Activated naive CD4-positive, alpha-beta T cell treated with anti-CD3 and anti-CD28 coated beads, Interleukin-2, amount 50 U/mL, for 16 hours (primary cell): ENCODE measurements at places on chromosomes 7 and 10.

DNA sequence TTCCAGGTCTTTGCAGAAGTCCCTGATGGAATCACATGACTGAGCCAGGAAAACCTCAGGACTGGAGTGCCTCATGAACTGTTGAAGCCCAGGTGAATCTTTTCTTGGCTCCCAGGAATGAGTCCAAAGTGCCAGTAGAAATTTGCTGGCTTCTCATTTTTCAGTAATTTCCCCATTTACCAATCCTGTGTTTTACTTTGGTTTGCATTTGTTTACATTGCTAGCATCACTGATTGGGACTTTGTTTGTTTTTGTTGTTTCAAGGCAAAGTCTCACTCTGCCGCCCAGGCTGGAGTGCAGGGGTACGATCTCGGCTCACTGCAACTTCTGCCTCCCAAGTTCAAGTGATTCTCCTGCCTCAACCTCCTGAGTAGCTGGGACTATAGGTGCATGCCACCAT is 1.6 kb upstream of the ZNF12 start:
- DNase-seq = no peak

- no peak for DNase-seq
Measured at GRCh38 chr10:123165445-123166072, 11.4 kb downstream of the BUB3 start.

- DNase-seq = no peak
Measured at GRCh38 chr10:48456808-48457761, 147.8 kb downstream of the ARHGAP22 start.

DNA sequence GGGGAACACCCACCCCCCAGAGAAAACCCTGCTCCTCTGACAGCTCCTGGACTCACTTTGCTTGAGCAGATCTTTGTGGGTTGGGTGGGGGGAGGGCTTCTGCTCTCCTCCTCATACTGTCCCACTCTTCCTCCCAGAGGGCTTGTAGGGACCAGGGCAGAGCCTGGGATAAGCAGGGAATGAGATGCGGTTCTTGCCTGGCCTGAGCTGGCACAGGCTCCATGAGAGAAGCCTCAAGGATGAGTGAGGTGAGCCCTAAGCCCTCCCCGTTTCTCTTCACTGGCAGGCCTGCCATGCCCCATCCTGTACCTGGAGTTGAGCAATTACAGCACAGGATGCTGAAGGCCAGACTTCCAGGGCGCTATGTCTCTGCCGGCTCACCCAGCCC is 134.7 kb downstream of the ADAM12 start:
- no peak for DNase-seq

DNA sequence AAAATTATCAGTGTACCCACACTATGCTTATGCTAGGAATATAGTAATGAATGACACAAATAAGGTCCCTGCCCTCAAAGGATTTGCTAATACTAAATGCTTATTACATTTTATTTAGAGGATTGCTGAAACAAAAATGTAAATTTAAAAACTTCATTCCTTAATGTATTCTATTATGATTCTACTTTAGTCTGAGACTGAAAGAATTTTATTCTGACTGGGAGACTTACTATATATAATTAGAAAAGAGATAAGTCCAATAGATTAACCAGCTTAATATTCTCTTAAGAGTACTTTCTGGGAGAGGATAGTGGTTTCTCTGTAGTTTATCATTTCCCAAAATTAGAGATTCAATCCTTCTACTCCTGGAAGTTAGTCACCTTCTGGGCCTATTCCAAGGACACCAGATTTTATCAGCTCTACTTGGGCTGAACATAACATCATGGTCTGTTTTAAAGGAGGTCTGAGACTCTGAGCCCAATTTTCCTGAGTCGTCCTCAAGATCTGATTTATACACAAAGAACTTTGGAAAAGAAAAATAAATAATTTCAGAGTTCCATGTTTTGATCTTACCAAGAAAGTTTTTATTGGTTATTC is 41.1 kb downstream of the ASZ1 start:
- no peak for DNase-seq

DNA sequence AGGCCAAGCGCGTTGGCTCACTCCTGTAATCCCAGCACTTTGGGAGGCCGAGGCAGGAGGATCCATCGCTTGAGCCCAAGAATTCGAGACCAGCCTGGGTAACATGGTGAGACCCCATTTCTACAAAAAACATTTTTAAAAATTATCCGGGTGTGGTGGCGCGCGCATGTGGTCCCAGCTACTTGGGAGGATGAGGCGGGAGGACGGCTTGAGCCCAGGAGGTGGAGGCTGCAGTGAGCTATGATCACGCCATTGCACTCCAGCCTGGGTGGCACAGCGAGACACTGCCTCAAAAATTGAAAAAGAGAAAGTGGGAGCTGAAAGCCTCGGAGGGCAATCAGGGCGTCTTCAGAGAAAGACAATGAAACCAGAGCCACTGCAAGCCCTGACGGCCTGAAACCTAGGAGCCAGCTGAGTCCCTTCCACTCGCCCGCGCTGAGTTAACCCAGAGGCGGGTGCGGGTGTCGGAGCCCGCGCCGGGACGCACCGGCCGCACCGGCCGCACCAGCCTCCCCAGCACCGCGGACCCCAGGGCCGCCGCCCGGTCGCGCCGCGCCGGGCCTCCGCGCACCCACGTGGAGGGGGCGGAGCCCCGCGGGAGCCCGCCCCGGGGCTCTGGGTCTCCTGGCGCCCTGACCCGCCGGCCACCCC is 22.4 kb downstream of the ZFAND2A start:
- DNase-seq = no peak

- DNase-seq = no peak
Measured at GRCh38 chr10:60444494-60445064, 54.9 kb upstream of the ANK3 start.

DNA sequence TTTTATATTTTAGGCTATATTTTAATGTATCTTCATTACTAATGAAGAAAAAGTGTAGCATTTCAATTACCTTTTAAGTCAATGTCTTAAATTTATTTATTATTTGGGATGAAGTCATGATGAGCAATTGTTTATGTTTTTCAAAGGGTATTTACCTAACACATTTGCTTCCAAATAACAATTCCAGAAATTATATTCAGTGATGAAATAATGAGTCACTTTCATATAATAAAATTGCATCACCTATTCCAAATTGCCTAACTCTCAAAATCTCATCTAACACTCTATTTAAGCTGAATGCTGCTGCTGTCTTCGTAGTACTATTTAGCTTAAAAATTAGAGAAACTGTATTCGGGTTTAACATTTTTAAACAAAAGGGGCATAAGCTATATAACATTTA is 97.7 kb downstream of the PRKG1 start:
- no peak for DNase-seq

DNA sequence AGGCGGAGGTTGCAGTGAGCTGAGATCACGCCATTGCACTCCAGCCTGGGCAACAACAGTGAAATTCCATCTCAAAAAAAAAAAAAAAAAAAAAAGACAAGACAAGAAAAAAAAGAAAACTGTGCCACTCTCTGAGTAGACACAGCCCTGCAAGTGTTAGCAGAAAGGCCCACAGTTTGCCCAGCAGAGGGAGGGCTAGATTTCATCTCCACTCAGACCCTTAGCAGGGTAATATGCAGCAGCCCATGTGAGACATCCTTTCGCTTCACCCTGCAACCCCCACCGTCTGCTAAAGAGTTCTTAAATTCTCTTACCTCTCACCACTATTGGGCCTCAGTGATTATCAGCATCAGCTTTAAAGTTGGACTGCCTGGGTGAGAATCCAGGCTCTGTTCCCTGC is 38.2 kb downstream of the CTNNA3 start:
- DNase-seq = no peak

GRCh38 chr7:5064391-5065106 is 18.9 kb downstream of the RBAK start:
- no peak for DNase-seq

DNA sequence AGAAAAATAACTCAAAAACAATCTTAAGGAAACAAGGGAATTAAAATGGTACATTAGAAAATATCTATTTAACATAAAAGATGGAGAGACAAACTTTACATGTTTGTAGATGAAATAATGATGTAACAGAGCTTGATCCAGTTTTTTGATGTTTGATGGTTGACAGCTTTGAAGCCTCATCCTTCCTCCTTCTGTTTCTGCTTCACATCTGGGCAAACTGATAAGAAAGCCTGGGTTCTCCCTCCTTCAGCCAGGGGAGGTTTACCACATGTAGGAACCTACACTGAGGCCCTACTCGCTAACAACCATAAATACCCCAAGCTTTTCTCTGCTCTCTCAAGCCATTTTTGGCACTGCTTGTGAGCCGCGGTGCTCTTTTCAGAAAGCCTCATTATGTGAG is 82.8 kb upstream of the ZNF32 start:
- DNase-seq = no peak

DNA sequence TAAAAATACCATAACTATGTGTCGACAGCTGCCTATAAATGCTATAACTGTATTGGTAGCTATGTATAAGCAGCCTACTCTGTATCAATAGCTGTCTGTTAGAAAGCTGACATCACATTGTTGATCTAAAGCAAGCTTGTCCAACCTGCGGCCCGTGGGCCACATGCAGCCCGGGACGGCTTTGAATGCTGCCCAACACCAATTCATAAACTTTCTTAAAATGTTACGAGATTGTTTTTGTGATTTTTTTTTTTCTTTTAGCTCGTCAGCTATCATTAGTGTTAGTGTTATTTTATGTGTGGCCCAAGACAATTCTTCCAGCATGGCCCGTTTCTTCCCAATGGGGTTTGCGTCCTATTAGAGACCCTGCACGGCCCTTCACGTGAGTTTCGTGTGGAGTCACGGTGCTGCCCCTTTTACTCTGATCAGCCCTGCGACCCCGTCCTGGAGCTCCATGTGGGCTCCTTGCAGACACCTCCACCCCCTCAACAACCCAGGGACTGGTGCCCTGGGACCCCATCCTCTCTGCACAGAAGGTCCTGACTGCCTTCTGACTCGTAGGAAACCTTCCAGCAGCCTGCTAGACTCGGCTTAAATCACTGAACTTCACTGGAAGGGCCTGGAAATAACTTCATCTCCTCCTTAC is 4.5 kb upstream of the PRKAR1B start:
- DNase-seq = no peak

GRCh38 chr10:60433684-60434083 is 44.0 kb upstream of the ANK3 start:
- no peak for DNase-seq
